ENCODE measurements at places on chromosomes 7 and 10. TPM values are rescaled to one million over a fixed set of nuclear protein-coding genes. Genes with fewer than 3 reads are reported as not detected.

CABCOCO1 gene
- not detected for total RNA-seq

MACROH2A2 gene
- total RNA-seq: 7.8 TPM

ENO4 gene
- total RNA-seq: not detected

GDF2 gene
- not detected for total RNA-seq

GIMAP1 gene
- total RNA-seq: not detected

NODAL gene
- 6.3 TPM for total RNA-seq

DNA sequence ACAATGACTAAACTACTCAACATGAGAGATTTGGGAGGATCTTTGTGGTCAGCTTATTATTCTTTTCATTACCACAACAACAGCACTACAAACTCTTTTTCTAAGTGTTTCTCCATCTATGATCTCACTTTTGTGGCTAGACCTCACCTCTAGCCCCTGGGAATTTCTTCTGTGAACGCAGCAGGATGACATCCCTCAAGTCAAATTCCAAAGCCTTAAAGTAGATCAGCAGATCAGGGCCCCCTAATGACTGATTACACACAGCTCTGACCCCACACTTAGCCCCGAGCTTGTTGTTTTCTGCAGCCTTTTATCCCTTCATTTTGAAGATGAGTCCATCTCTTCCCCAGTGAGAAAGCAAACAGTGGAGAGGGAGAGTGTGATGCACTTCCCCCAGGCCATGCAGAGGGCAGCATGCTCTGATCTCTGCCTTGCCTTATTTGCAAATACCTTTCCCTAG lies 27.3 kb downstream of the TFAM start:
- H3K36me3 ChIP-seq: no peaks in the 10 kb centered on the region
- no peak overlapping the region for H3K27ac ChIP-seq
- DNase-seq: peak; percentile 36
- H3K4me1 ChIP-seq: no peaks in the 10 kb centered on the region

- no peaks in the 10 kb centered on the region for H3K27me3 ChIP-seq
- no peak overlapping the region for H3K4me3 ChIP-seq
- DNase-seq: no peak
- H3K27ac ChIP-seq: no peak overlapping the region
Observed at GRCh38 chr10:61821693-61822092, 79.8 kb upstream of the ARID5B start.

- H3K4me3 ChIP-seq: no peak overlapping the region
- DNase-seq: no peak
- no peaks in the 10 kb centered on the region for H3K4me1 ChIP-seq
- H3K27ac ChIP-seq: no peak overlapping the region
- H3K36me3 ChIP-seq: no peaks in the 10 kb centered on the region
- H3K27me3 ChIP-seq: no peaks in the 10 kb centered on the region
Observed at GRCh38 chr7:82729172-82730030, 285.8 kb upstream of the CACNA2D1 start.

- no peak overlapping the region for H3K4me3 ChIP-seq
- H3K27ac ChIP-seq: no peak overlapping the region
- peaks cover 4% of the 10 kb centered on the region for H3K4me1 ChIP-seq
- no peak for DNase-seq
Observed at GRCh38 chr10:45421221-45422097, 47.4 kb downstream of the ALOX5 start.

GRCh38 chr7:108717781-108718180 lies 148.1 kb downstream of the DNAJB9 start:
- no peaks in the 10 kb centered on the region for H3K36me3 ChIP-seq
- DNase-seq: no peak
- no peaks in the 10 kb centered on the region for H3K27me3 ChIP-seq

GRCh38 chr7:23115991-23116390 lies 10.4 kb downstream of the KLHL7 start:
- no peak overlapping the region for H3K4me3 ChIP-seq
- H3K36me3 ChIP-seq: peaks cover 10% of the 10 kb centered on the region
- peak overlapping the region; percentile 78 for H3K27ac ChIP-seq
- peaks cover 43% of the 10 kb centered on the region for H3K4me1 ChIP-seq
- H3K27me3 ChIP-seq: no peaks in the 10 kb centered on the region
- no peak for DNase-seq

DNA sequence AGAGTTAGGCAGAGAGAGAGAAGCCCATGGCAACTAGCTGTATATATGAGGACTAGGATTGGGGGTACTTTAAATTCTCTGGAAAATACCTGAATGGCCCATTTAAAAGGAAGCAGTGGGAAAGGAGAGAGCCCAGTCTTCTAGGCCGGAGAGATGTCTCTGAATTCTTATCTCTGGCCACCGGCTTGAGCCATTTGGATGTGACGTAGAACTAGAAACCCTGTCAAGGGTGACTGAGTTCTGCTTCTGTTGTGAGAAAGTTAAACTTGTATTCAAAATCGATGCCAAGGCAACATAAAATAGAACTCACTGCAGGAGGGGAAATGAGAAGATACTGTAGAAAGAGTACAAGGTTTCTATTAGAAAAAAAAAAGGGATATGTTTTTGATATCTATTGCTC lies 6.3 kb upstream of the GSTK1 start:
- no peaks in the 10 kb centered on the region for H3K4me1 ChIP-seq
- no peaks in the 10 kb centered on the region for H3K36me3 ChIP-seq
- no peaks in the 10 kb centered on the region for H3K27me3 ChIP-seq
- H3K27ac ChIP-seq: no peak overlapping the region
- H3K4me3 ChIP-seq: no peak overlapping the region

- no peaks in the 10 kb centered on the region for H3K27me3 ChIP-seq
- no peak overlapping the region for H3K27ac ChIP-seq
- H3K4me1 ChIP-seq: no peaks in the 10 kb centered on the region
- DNase-seq: no peak
- H3K4me3 ChIP-seq: peak overlapping the region; percentile 82
Observed at GRCh38 chr7:43584195-43584586, 1.3 kb downstream of the STK17A start.

GRCh38 chr7:94675356-94675755 lies 19.4 kb upstream of the SGCE start:
- no peak overlapping the region for H3K27ac ChIP-seq
- H3K36me3 ChIP-seq: no peaks in the 10 kb centered on the region
- no peaks in the 10 kb centered on the region for H3K27me3 ChIP-seq
- H3K4me1 ChIP-seq: no peaks in the 10 kb centered on the region

GRCh38 chr10:11146402-11147171 lies 128.9 kb downstream of the CELF2 start:
- H3K36me3 ChIP-seq: no peaks in the 10 kb centered on the region
- H3K27ac ChIP-seq: no peak overlapping the region
- H3K4me3 ChIP-seq: no peak overlapping the region
- H3K4me1 ChIP-seq: peaks cover 24% of the 10 kb centered on the region
- DNase-seq: no peak
- no peaks in the 10 kb centered on the region for H3K27me3 ChIP-seq

DNA sequence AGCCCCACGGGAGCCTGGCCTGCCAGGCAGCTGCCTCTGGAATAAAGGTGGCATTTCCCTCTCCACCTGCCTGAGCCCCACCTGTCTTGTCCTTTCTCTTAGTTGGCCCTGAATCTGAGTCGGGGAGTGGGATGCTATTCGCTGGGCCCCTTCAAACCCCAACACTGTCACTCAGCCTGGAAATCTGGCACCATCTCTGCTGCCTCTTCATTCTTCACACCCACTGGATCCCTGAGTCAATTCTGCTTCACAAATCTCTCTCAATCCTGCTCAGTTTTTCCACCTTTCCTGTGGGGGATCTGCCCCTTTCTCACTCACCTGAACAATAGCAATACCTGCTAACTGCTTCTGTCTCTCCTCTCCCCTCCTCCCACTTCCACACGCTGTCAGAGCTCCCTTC lies 10.6 kb downstream of the CRTAC1 start:
- H3K27ac ChIP-seq: no peak overlapping the region
- H3K27me3 ChIP-seq: no peaks in the 10 kb centered on the region
- H3K36me3 ChIP-seq: no peaks in the 10 kb centered on the region

DNA sequence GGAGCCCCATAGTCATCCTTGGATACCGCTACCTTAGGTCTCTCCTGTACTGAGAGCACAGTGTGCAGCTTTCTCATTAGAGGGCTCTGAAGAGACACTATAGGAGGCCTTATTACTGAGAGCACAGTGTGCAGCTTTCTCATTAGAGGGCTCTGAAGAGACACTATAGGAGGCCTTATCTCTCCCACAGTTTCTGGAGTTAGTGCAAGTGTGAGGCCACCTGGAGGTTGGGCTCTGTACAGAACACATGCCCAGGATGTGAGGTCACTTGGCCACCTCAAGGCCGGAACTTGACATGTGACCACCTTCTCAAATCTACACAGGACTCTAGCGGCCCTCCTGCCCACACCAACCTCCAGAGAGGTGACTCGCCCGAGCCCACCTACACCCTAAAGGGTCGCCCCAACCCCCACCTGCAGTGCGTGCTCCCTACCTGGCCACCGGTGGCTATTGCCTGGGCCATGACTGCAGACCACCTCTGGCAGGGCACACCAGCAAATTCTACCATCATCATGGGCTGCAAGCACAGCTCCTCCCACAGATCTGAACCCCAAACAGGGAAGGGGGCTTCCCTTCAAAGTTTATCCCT lies 24.6 kb downstream of the FRMPD2 start:
- no peaks in the 10 kb centered on the region for H3K27me3 ChIP-seq
- H3K36me3 ChIP-seq: no peaks in the 10 kb centered on the region
- no peak overlapping the region for H3K4me3 ChIP-seq
- no peak overlapping the region for H3K27ac ChIP-seq
- peak; percentile 29 for DNase-seq
